ENCODE measurements at places on chromosomes 6 and 20.

- no peak for DNase-seq
Measured at GRCh38 chr6:83192456-83192855, 609 bp downstream of the PGM3 start.

DNA sequence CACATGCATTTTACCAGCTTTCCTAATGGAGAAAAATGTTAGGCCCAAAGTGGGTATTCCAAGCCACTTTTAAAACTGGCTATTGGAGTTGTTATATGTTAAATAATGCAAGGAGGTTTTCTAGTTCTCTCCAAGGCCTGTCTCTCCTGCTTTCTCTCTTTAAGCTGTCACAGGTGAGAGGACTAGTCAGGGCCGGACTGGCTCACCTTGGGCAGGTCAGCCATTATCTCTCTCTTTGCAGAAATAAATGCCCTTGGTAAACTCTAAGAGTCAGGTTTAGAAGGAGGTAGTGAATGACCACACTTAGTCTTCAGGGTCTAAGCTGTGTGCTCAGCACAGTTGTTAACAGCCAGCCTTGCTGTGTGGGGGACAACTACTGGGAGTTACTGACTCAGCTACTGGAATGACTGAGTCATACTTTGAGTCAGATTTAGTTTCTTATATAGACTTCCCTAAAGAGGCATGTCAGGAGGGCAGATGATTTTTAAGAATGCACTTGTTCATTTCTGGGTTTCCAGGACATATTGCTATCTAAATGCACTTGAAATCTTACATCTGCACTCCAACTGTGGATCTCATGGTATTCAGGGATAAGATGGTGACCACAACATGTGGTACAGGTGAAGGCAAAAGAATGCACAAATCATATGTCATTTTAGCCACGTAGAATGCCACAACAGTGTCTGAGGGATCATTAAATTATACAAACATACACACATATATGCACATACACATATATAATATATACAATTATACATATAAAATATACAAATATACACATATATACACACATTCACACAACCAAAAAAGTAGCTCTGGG lies 719.4 kb downstream of the EPM2A start:
- no peak for DNase-seq

GRCh38 chr6:37372116-37372515 lies 18.3 kb downstream of the RNF8 start:
- DNase-seq = no peak

- DNase-seq = no peak
Measured at GRCh38 chr20:10963717-10964266, 290.0 kb upstream of the JAG1 start.

DNA sequence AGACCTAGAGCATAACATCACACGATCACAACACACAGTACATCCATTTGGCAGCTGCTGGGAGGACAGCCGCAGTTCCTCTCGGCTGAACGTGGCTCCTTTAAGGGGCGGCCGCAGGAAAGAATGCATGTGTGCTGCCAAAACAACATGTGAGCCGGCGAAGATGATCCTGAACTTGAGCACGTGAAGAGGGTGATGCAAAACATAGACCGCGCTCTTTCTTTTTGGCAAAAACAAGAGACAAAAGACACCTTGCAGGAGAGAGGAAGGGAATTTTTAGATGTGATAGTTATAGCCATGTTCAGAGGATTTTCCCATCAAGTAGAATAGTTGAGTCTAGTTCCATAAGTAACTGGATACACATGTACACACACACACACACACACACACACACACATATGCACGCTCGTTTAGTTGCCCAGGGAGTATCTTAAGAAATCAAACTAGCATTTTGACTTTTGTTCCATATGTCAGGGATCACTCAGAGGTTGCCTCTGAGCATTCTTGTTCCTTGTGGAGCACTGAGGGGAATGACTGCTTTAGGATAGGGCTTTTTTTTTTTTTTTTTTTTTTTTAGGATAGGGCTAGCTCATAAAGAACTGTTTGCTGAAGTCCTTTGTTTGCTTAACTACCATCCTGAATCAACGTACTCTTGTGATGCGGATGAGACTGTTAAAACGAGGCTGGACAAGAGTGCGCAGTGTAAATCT lies 21.7 kb upstream of the RANBP9 start:
- DNase-seq = no peak

DNA sequence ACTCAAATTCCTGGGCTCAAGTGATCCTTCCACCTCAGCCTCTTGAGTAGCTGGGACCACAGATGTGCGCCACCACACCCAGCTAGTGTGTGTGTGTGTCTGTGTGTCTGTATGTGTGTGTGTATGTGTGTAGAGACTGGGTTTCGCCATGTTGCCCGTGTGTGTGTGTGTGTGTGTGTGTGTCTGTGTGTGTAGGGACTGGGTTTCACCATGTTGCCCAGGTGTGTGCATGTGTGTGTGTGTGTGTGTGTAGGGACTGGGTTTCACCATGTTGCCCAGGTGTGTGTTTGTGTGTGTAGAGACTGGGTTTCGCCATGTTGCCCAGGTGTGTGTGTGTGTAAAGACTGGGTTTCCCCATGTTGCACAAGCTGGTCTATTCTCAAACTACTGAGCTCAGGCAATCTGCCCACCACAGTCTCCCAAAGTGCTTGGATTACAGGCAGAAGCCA lies 28.3 kb downstream of the CDK5RAP1 start:
- no peak for DNase-seq

GRCh38 chr6:132399376-132400074 lies 1.8 kb downstream of the MOXD1 start:
- no peak for DNase-seq

DNA sequence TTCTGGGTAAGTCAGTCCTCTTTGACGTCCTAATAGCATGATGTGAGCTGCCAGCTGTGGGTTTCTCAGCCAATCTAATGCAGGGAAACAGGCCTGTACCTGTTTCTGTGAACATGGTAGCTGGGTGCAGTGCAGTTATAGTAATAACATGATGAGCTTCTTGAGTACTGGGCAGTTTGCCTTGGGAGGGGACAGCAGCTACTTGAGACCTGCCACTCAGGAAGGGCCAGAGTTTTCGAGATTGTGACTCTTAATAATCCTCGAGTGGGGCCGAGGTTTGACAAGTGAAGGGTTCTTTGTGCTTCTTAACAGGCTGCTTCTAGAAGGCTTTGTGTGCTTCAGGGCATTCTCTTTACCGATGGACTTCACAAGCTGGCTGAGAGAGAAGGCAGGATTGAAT lies 180.1 kb downstream of the JARID2 start:
- no peak for DNase-seq

GRCh38 chr6:107418118-107418517 lies 41.2 kb downstream of the PDSS2 start:
- DNase-seq = no peak

- no peak for DNase-seq
Measured at GRCh38 chr6:163857421-163857820, 442.9 kb downstream of the QKI start.

DNA sequence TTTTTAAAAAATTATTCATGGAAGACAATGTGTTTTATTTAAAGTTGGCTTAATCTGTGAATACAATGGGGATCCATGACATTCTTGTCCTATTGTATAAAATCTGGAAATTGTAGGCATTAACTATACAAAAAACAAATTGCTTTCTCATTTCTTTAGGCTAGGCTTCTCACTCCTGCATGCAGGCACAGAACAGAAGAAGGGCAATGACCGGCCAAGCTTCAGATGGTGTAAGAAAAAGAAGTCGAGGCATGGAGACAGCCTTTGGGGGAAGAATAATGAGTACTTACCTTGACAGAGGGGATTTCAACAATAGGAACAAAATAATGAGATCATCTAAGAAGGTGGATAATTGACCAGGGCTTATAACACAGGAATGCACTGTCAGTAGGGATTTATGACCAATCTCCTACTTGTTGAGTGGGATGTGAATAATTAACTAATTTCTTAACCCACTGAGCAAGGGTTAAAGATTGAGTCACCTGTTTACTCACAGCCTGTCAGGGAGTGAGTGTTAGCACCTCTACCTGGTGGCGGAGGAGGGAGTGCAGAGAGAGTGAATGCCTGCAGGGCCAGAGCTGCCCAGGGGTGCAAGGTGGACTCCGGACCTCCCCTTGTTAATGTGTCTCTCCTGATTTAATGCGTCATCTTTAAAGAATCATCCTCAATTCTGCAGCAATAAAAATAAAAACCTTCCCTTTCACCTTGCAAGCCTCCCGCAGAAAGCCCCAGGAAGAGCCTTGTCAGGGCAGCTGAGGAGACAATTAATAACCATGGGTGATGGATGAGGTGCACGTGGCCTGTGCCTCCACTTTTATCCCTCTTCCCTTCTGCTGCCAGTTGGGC lies 3.9 kb downstream of the SLC22A2 start:
- DNase-seq = no peak

GRCh38 chr6:20955131-20955530 lies 420.9 kb downstream of the CDKAL1 start:
- no peak for DNase-seq

All from neuronal stem cell (in vitro differentiated cells).